HT1080 (cell line): ENCODE measurements at places on chromosomes 11 and 22. TPM values are rescaled to one million over a fixed set of nuclear protein-coding genes. Genes with fewer than 3 reads are reported as not detected.

EFCAB6 gene
- total RNA-seq: not detected in 2 replicates

GLYATL2 gene
- 0.10 and 0.18 TPM in 2 replicates for total RNA-seq

ZBTB16 gene
- total RNA-seq: not detected in 2 replicates

ZNRF3 gene
- 7.1 and 9.1 TPM in 2 replicates for total RNA-seq

DNA sequence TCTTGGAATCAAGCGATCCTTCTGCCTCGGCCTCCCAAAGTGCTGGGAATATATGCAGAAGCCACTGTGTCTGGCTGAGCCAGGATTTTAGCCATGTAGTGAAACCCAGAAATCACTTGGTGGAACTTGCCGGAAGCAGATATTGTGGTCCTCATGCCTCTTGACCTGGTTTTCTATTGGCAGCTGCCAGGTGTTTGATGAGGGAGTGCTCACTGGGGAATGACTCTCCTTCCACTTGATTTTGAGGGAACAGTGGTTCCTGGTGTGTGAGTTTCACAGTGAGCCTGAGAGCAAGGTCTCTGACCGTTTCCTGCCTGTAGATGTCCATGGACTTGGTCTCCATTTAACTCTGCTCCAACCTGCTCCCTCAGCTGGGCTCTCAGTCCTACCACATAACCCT is 34.7 kb upstream of the ELF5 start:
- no peak for DNase-seq

DNA sequence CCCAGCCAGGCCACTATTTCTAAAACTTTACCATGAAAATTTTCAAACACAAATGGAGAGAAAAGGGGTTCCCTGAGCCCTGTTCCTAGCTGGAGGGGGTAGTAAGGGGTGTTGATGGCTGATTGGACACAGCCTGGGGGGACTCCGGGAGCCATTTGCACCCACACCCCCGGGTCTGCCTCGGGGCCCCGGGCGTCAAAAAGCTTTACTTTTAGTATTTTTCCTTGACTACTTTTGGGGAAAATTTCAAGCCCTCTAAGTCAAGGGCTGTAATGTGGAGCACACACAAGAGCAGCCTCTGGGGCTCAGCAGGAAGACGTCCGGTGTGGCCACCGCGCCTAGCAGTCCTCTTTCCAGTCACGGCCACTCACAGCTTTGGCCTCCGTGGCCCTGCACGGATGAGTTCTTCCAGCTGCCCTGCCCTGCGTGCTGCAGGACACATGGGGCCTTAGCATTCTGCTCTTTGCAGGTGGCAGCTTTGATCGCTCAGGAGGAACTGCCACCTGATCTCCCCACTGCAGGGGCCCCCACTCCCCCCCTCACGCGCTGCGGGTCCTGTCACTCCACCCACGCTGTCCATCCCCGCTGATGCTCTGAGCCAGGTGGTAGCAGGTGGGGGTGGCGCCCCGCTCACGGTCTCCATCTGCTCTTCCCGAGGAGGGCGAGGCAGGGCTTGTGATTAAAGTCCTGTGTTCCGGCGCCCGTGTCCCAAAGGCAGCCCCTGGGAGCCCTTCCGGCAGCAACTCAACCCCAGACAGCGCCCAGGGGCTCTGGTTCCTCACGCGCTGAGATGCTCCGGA is 14.4 kb downstream of the RNH1 start:
- no peak for DNase-seq

GRCh38 chr11:109939166-109939810 is 153.9 kb upstream of the ZC3H12C start:
- DNase-seq: peak; percentile 71

- DNase-seq: peak; percentile 25
Measured at GRCh38 chr11:106917973-106918372, 100.3 kb downstream of the GUCY1A2 start.

DNA sequence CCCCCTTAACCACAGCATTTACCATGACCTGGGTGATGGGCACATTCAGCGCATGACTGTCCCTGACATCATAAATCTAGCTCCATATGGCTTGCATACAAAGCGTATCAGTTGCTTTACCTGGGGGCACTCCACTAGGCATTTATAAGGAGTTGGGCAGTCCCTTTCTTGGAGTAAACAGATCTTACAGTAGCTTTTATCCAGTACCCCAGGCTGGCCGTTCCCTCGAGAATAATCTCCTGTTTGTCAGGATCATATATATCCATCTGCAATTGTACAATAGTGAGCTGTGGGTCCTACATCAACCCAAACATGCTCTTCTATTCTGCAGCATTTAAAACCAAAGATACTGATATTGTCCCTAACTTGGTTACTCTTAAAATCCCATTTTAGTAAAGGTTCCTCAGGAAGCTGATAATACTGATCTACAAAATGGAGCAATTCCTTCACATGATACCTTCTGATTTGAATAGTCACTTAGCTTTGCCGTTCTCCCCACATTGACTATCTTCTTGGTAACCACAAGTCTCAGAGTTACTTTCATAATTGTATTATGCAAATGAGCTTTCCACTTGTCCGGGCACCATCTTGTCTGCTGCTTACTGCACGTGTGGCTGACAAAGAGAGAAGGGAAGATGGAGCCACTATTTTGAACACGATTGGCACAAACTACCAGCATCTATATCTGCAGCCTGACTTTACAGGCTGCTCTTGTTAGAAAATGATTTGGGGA is 205.0 kb downstream of the CWF19L2 start:
- no peak for DNase-seq

GRCh38 chr11:62048100-62048499 is 75.7 kb upstream of the INCENP start:
- no peak for DNase-seq

GRCh38 chr11:19881177-19881576 is 168.5 kb downstream of the NAV2 start:
- DNase-seq: no peak

DNA sequence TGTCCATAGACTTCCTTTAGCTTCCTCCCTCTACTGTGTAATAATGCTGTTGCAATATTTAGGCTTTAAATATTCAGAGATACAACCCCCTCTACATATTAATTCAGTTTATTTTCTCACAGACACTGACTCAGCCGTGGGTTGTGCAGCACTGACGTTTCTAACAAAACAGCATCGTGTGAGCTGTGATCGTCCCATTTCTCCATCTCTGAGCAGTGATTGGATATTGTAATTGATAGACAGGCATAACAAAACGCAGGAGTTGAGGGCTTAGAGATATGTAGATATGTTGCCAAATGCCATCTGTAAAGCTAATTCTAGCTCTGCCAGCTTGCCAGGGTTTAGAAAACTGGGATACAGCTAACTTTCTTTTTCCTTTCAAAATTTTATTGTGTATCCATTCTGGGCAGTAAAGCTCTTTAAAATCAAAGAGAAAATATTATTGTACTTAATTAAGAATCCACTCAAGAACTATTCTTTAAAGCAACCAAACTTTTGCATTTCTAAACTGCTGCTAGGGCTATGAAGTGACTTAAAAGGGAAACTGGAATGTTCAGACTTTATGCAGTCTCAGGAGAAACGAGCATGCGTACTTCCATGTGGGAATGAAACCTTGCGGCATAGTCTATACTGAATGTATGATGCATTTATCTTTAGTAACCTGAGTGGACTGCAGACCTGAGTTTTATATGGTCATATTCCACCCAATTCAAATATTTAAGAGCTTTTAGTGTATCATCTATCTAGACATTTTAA is 22.7 kb downstream of the BTBD10 start:
- peak; percentile 72 for DNase-seq

GRCh38 chr22:30781271-30781875 is 86.7 kb downstream of the OSBP2 start:
- DNase-seq: peak; percentile 86

DNA sequence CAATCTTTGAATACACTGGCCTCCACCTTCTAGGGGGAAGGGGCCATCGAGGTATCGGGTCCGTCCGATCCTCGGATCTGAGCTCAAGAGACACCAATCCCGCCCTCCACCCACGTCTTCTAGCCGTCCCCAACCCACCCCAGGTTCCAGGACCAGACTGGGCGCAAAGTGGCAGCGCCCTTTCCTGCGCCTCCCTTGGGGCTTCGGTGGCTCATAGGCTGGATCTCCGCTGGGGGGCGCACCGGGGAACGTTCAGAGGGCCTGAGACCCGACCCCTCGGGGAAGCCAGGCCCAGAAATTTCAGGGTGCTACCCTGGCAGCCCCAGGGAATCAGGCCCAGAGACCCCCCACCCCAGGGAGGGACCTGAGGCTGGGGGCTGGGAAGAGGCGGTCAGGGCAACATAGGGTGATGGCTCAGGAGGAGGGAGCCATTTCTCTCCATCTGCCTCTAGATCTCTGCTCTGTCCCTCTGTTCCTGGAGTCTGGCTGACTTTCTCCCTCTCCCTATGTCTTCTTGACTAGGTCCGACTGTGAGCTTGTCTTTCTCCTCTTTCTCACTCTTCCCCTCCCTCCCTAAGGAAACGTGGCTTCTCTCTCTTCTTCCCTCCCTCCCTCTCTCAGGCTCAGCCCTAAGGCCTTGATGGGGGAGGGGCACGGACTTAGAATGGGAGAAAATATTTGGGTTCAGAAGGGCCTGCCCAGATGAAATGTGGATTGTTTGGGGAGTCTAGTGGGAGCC is 1.1 kb downstream of the CREB3L1 start:
- peak; percentile 55 for DNase-seq

- DNase-seq: no peak
Measured at GRCh38 chr11:105790840-105791239, 181.0 kb downstream of the GRIA4 start.

- peak; percentile 76 for DNase-seq
Measured at GRCh38 chr11:127639916-127640315, 639.3 kb upstream of the KIRREL3 start.

GRCh38 chr11:70666311-70666710 is 268.0 kb downstream of the CTTN start:
- DNase-seq: no peak

- DNase-seq: no peak
Measured at GRCh38 chr11:62607714-62608113, 4.9 kb downstream of the EML3 start.

DNA sequence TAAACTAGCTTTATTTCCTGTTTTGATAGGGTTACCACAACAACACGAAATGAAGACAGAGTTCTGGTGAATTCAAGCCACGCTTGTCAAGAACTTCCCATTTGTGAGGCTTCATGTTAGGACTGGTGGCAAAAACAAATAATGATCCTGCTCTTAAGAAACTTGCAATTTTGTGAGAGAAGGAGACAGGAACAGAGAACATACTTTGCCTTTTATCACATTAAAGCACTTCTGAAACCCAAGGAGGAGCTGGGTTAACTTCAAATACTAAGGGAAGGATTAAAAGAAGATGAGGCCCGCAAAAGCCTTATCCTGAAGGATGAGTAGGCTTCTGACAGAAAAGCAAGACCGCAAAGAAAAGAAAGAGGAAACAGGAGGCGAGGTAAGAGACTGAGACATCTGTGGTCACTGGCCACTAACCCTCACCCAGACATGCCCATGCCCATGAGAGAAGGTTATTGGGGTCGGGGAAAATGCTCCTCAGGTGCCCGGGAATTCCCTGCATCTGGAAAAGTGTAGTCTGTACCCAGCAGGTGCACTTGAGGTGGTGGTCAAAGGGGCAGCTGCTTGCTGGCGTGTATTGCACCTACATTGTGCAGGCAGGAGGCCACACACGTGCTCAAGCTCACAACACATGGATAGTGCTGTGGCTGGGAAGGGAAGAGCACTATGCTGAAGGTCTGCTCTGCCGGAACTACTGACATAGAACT is 50.5 kb downstream of the MAPK1 start:
- peak; percentile 90 for DNase-seq
